Naive thymus-derived CD4-positive, alpha-beta T cell (primary cell): ENCODE measurements at places on chromosomes 2 and 18.

DNA sequence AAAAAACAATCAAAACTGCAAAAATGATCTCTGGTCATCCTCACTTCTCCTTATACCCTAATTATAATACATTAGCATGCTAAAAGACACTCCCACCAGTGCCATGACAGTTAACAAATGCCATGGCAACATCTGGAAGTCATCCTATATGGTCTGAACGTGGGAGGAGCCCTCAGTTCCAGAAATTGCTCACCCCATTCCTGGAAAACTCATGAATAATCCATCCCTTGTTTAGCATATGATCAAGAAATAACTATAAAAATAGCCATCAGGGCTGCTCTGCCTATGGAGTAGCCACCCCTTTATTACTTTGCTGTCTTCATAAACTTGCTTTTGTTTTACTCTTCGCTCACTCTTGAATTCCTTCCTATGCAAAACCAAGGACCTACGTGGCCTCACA lies 5.7 kb upstream of the C2orf80 start:
- DNase-seq: no peak

DNA sequence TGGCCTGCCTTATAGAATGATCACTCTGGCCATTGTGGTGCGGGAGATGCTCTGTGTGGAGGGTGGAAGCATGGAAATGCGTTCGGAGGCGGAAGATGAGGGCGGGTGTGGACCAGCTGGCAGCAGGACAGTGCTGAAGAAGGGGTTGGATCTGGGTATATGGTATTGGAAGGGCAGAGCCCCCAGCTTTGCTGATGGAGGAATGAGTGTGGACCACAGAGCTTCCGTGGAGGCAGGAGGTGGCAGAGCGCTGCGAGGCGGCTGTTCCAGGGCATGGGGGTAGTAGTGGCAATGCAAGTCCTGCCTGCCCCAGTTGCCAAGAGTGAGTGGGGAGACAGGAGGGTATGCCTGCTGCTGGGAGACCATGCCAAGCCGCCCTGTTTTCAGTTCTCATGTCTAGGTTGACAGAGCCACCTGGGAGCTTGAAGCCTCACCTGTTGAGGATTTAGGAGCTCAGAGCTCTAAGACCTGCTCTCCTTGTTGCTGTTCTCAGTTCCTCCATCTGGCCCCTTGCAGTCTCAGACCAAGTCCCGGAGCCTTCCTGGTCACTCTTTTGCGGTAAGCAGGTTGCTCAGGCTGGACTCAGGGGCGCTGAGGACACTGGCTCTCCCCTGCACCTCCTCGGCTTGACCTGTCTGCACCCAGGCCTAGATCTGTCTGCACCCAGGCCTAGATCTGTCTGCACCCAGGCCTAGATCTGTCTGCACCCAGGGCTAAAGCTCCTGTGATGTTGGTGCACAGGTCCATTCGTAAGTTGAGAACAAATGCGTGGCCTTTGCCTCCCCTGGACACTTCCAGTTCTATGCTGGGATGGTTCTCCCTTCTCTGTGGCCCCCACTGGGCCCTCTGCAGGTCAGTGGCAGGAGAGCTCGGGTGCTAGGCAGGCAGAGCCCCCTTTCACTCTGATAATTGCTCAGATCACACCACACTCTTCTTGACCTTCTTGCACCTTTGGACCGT lies 290.5 kb upstream of the HS6ST1 start:
- DNase-seq: no peak

DNA sequence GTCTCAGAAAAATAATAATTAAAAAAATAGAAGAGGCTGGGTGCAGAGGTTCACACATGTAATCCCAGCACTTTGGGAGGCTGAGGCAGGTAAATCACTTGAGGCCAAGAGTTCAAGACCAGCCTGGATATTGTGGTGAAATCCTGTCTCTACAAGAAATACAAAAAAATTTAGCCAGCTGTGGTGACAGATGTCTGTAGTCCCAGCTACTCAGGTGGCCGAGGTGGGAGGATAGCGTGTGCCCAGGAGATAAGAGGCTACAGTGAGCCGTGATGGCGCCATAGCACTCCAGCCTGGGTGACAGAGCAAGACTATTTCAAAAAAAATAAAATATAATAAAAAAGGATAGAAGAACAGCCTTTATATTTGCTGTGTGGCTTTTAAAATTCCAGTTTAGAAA lies 35.9 kb downstream of the SMC6 start:
- DNase-seq: no peak

DNA sequence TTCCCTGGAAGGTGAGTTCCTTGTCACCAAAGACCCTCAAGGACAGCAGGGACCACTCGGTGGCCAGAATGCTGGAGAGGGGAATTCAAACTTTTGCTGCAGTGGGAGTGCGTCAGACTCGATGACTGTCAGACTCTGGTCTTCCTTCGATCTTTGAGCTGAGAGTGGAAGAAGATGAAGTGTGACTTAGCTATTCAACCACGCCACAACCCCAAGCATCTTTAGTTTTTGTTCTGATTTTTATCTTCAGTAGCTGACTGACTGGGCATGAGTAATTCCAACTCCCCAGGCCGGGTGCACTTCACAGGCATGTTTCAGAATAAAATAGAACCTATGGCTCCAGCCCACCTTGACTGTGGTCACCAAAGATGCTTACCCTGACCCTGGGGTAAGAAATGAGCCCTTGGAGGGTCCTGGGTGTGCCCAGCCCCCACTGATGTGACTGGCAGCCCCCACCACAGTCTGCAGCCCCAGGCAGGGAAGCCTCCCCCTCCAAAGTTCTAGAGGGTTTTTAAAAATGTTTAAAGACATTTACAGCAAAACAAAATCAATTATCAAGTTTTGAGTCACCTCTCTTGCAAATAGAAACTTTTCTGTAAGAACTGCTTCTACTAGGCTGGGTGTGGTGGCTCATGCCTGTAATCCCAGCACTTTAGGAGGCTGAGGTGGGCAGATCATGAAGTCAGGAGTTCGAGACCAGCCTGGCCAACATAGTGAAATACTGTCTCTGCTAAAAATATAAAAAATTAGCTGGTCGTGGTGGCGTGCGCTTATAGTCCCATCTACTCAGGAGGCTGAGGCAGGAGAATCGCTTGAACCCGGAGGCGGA lies 24.9 kb upstream of the YWHAQ start:
- no peak for DNase-seq
